ENCODE measurements at places on chromosomes 2 and 18.

- DNase-seq = no peak
These were observed 11.2 kb upstream of the FN1 start for GRCh38 chr2:215447056-215447455.

- DNase-seq = no peak
These were observed 182.1 kb downstream of the PARD3B start for GRCh38 chr2:204727368-204727767.

- no peak for DNase-seq
These were observed 12.1 kb downstream of the ATP6V1C2 start for GRCh38 chr2:10733566-10733925.

DNA sequence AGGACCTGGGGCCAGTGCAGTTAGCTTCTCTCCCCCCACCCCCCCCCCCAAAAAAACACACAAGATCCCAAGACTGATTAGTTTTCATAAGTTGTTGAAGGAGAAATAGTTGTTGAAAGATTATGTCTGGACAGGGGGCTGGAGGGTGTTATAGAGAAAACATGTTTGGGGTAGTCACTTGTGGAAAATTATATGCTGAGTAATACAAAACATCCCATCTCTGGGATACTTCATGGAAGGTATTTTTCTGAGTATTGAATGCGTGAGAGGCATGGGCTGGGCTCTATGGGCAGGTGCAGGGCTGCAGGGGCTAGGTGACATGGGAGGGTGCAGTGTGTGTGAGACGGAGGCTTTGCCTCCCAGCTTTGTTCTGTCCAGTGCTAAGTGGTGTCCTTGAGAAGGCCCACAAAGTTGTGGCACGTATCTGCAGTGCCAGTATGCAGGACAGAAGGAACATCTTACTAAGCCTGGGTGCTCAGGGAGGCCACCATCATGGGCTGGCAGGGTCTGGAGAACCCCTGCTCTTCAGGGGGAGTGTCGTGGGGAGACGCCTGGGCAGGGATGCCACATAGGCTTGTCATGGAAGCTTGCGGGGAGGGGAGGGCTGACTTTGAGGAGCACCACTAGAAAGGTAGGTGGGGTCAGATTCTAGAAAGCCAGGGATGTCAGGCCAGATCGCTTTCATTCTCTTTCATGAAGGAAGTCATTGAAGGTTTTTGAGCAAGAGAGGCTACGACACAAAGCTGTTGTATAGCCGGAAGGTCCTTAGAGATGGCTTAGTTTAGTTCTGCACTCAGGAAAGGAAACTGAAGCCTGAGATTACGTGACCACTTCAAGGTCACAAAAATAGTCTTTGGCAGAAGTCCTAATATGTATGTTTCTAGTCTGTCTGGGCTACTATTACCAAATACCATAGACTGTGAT, 232.0 kb downstream of the LDLRAD4 start:
- DNase-seq = no peak

GRCh38 chr2:96548558-96549465, 12.3 kb downstream of the ARID5A start:
- DNase-seq = no peak

- no peak for DNase-seq
These were observed 72.5 kb downstream of the GULP1 start for GRCh38 chr2:188364033-188364630.

GRCh38 chr2:27569398-27569797, 13.4 kb upstream of the ZNF512 start:
- DNase-seq = no peak

DNA sequence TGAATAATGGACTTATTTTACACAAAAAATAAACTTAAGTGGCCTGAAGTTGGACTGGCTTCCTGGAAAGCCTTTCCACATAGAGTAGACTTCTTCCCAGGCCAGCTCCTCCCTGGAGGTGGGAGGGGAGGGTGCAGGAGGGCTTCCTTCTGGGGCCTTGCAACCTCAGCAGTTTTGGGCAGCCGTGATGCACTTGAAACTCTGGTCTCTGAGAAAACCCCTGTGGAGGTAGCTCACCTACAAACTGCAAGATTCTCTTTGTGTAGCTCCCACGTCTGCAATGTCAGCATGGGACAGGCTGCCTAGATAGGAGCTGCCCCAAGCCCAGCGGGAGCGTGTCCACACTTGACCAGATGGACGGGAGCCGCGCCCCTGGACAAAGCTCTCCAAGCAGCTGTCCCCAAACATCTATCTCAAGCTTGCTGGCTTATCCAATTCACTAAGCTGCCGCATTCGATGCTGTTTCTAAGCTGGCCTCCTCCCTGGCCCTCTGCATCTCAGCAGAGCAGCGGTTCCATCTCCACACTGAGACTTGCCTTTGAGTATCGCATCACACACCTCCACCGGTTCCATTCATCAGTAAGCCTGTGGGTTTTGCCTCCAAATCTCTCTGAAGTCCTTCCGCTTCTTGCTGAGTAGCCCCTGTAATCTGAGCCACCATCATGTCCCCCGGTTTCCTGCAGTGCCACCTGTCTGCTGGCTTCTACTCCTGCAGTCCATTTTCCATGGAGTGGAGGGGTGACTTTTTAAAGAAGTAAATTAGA, 1.6 kb upstream of the LPIN1 start:
- DNase-seq = no peak

GRCh38 chr2:148221166-148221565, 200.3 kb downstream of the MBD5 start:
- no peak for DNase-seq

GRCh38 chr2:109126501-109126860, 2.5 kb upstream of the SH3RF3 start:
- DNase-seq = no peak

DNA sequence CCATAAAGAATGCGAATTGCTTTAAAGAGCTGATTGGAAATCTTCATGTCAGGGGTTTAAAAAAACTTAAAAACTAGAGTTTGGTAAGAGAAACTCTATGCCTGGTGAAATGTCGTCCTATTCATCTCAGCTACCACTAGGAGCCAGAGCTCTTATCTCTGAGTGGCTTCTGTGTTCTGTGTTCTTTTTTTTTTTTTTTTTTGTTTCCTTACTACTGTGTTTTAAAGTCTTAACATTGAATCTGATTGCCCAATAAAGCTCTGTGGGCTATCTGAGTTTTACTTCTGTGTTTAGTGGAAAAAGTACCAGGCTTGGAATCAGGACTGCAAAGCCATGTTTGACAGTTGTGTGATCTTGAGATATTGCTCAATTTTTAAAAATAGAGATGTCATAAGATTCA, 494.8 kb downstream of the RIT2 start:
- no peak for DNase-seq

- no peak for DNase-seq
These were observed 30.4 kb upstream of the EPB41L5 start for GRCh38 chr2:119982506-119982905.

DNA sequence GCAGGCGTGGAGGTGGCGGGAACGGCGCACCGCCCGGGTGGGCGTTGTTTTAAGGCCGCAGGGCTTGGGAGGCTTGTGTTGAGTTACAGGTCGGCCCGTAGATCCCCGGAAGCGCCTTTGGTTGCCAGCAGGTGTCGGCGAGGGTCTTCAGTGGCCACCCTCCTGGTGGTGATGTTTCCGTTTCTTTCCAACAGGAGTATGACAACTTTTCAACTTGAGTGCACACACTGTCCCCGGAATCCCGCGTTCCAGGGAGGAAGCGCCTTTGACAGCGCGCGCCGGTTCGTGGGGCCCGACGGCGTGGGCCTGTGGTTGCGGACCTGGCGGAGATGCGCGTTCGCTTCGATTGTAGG, 1.0 kb upstream of the HDAC4 start:
- peak; percentile 62 for DNase-seq

DNA sequence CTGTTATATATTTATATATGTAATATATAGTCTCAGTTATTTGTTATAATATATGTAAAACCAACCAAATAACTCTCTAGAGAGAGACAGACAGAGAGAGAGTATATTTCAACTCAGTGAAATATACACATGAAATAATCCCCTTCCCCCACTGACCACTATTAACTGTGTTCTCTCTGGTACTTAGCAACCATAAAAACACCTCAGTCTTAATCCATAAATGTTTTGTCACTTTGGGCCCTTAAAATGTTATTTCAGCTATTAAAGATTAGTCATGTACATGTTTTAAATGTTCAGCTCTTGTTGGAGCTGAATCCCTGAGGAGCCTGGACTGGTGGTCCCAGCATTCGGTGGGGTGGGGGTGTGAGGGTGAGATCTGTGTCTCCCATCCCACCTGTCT, 122.2 kb upstream of the MAP3K20 start:
- no peak for DNase-seq

DNA sequence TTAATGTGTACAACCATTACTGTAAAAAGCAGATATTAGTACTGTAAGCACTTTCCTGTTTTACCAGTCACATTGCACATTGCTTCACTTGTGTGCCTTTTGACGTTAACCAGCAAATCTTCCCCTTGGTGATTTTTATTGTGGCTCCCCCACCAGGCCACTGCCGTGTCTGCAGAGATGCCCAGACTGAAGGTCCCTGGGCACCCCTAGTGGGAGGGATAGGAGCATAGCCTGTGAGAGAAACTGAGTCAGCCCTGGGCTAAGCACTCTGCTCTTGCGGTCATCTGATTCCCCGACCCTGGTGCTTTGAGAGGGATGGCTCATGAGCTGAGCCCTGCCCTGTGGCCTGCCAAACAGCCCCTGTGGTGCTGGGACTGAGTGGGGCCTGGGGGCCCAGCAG, 73.4 kb downstream of the INPP4A start:
- no peak for DNase-seq

GRCh38 chr2:224039080-224039769, at the start of gene SERPINE2:
Gene SERPINE2 (minus strand): TSS chr2:224039286. CDS start chr2:224001900, 37,386 bp downstream.
- no peak for DNase-seq

DNA sequence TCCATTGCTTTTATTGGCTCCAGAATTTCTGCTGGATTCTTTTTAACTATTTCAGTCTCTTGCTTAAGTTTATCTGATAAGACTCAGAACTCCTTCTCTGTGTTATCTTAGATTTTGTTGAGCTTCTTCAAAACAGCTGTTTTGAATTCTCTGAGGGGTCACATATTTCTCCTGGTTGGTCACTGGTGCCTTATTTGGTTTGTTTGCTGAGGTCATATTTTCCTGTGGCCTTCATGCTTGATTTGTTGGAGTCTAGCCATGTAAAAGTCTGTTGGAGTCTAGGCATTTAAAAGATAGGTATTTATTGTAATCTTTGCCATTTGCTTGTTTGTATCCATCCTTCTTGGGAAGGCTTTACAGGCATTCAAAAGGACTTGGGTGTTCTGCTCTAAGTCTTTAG, 398.7 kb downstream of the DSEL start:
- no peak for DNase-seq

- no peak for DNase-seq
These were observed 729 bp upstream of the REL start for GRCh38 chr2:60880643-60881046.

- DNase-seq = no peak
These were observed 80.5 kb downstream of the BCL2L11 start for GRCh38 chr2:111201214-111201613.

DNA sequence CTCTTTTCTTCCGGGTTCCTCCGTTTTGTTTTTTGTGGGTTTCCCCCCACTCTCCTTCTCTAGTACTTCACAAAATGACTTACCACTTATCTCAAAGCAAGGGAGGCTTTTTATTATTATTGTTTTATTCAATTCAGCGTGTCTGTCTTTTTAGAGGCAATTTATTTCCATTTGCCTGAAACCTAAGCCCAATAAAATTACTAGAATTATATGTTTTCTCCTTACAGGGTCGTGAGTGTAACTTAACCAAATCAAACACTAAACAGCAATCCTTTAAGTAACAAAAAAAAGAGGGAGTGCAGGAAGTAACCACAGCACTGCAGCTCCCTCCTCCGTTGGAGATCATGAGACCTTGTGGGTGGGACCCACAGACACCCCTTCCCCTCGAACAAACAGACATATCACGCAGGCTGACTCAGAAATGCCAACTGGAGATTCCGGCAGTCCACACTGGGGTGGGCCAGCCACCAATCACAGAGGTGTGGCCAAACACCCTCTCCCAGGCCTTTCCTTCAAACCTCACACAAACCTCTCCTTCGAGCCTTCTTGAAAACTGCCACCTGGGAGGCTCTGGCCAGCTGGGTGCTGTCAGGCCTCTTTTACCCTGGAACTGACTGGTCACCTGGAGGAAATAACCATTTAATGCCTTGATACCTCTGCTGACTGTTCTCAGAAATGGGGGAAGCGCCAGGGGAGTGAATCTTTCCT, 207.1 kb upstream of the SMAD2 start:
- DNase-seq = no peak

- DNase-seq = no peak
These were observed 301.3 kb upstream of the RGPD4 start for GRCh38 chr2:107525406-107525805.

DNA sequence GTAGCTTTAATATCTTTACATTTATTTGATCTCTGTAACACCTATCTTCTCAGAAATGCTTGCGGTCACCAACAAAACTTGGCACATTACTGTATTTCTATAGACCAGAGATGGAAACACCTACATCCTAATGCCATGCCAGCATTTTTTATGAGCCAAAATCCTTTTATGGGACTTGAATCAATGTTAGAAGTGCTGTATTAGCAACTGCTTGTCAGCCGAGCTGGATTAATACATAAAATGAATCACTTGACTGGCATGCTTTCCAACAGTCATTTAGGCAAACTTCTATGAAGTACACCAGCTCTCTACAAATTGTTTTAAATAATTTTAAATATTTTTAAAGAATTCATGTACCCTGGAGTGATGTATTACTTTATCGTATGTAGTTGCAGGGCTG, 272.9 kb upstream of the NRP2 start:
- DNase-seq = no peak

- no peak for DNase-seq
These were observed 121.8 kb upstream of the EPAS1 start for GRCh38 chr2:46175419-46175818.

GRCh38 chr2:108917526-108917925, 71.5 kb downstream of the EDAR start:
- no peak for DNase-seq

DNA sequence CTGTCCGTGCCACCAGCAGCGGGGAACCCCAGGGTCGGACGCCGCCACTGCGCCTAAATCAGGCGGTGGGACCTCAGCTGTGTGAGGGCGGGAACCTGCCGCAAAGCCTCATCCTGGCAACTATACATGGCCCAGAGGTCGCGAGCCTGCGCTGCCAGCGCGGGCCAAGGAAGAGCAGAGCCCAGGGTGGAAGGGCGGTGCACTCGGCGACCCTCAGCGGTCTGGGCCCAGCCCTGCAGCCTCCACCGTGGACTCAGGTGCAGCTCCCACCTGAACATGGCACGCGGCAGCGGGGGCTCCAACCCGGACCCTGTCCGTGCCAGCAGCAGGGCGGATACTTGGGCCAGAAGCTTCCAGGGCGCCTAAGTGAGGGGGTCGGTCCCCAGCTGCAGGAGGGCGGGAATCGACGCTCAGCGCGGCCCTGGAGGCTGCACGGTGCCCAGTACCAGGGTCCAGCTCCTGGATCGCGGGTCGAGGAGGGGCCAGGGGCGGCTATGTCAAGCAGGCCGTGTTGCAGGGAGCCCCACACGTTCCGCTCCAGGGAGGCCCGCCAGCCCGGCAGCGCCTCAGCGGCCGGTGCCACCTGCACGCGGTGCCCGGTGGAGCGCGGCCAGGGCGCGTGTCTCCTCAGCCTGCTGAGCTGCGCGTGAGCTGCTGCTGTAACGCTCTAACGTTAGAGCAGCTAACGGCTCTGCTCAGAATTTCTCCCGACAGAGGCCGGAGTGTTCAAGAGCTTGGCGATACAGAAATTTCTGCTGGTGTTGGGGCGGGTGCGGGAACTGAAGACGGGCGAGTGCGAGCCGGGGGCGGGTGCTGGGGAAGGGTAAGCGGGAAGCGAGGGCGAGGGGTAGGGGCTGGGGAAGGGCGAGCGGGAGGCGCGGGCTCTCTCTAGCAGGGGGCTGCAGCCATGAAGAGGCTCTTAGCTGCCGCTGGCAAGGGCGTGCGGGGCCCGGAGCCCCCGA, at the start of gene ANKRD30B:
TSS of gene ANKRD30B (plus strand) at position 660 of the 962 bp plus-strand sequence. CDS start at position 908, 248 bp downstream.
- DNase-seq = no peak

Measured in GDM1 (cell line).